Right hindlimb (tissue), 1 donor: ENCODE measurements at places on chromosomes 1 and 21.

GRCh38 chr1:54126271-54126815 is 26.5 kb downstream of the CDCP2 start:
- no peak for DNase-seq

GRCh38 chr1:33718186-33718585 is 145.7 kb upstream of the HMGB4 start:
- DNase-seq, result no peak

DNA sequence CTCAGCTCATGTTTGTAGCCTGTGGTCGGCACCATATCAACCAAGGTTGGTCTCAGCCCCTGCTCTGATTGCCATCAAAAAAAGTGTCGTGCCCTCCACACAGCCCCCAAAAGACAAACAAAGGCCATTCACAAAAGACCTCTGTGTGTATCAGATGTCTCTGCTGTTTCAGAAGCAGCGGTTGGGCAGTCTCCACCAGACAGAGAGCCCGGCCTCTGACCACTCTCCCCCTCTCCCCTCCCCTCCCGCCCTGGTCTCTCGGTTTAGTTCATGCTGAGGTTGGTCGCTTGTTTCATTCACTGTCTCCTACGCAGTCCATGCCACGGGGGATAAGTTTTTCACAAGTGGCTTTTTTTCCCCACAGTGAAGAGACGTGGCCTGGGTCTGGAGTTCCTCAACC is 27.1 kb downstream of the ACTA1 start:
- DNase-seq, result peak; percentile 35

- no peak for DNase-seq
Observed at GRCh38 chr1:197690074-197690473, 85.2 kb downstream of the DENND1B start.

GRCh38 chr1:115411371-115412063 is 73.5 kb upstream of the NGF start:
- DNase-seq, result no peak

DNA sequence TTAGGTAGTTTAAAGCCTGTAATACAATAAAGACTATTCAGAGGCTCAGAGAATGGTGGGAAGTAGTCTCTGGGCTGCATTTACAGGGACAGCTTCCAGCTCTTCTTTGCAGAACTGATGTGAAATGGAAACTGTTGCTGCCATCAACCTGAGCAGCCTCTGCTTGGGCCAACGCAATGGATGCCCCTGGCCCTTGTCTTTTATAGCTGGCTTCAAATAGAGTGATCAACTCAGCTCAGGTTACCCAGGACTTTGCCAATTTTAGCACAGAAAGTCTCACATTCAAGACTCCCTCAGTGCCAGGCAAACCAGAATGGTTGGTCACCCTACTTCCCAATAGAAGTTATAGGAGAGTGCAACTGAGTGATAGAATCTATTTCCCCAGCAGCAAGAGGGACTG is 18.1 kb upstream of the GALNT2 start:
- DNase-seq, result no peak

DNA sequence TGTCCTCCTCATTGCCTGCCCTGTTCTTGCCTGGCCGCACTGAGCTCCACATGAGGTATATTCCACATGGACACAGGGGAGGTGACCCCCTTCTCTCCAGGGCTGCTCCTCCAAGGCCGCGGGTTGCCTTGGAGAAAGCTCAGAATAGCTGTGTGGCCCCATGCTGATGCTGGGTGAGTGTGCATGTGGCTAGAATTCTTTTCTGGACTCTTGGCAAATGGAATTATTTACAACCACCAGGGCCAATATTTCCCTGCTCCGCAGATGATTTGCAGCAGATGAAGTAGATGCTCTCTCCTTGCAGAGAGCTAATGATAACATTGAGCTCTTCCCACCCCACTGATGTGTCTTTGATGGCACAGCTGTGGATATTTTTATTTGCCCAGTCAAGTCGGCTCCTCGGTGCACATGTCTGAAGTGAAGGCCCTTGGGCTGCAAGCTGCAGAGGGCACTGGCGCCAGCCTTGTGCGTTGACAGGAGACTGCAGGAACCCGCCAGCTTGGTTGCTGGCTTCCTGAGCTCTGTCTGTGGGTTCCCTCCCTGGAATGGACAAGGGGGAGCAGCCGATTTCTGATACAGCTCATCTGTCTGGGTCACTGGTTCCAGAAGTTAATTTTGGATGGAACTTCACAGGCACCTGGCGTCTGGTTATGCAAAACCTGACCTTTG is 404.7 kb upstream of the VAMP3 start:
- no peak for DNase-seq

DNA sequence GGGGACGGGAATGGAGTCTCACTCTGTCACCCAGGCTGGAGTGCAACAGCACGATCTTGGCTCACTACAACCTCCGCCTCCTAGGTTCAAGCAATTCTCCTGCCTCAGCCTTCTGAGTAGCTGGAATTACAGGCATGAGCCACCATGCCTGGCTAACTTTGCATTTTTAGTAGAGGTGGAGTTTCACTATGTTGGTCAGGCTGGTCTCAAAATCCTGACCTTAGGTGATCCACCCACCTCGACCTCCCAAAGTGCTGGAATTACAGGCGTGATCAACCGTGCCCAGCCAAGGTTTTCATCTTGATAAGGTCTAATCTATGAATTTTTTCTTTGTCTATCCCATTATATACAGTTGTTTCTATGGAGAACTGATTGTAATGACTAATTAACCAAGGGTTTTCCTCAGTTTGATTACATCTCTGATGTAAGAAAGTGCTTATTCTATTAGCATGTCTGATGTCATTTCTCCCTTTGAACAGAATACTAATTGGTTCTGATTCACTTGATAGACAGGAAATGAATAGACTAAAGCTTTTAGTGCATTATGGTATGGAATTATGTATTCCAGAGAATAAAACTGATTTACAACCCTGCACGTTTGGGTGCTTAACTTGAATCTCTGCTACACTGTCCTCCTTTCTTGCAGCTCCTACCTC is 11.9 kb downstream of the PACC1 start:
- DNase-seq, result no peak

DNA sequence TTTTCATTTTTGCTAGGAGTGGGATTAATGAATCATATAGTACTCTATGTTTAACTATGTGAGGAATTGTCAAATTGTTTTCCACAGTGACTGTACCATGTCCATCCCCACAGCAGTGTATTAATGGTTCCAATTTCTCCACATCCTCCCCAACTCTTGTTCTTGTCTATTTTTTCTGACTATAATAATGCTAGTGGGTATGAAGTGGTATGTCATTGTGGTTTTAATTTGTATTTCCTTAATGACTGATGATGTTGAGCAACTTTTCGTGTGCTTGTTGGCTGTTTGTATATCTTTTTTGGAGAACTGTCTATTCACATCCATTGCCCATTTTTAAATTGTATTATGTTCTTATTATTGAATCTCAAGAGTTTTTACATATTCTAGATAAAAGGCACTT is 10.0 kb upstream of the KPRP start:
- DNase-seq, result no peak

GRCh38 chr1:235075048-235075776 is 53.4 kb downstream of the TOMM20 start:
- DNase-seq, result peak; percentile 70

DNA sequence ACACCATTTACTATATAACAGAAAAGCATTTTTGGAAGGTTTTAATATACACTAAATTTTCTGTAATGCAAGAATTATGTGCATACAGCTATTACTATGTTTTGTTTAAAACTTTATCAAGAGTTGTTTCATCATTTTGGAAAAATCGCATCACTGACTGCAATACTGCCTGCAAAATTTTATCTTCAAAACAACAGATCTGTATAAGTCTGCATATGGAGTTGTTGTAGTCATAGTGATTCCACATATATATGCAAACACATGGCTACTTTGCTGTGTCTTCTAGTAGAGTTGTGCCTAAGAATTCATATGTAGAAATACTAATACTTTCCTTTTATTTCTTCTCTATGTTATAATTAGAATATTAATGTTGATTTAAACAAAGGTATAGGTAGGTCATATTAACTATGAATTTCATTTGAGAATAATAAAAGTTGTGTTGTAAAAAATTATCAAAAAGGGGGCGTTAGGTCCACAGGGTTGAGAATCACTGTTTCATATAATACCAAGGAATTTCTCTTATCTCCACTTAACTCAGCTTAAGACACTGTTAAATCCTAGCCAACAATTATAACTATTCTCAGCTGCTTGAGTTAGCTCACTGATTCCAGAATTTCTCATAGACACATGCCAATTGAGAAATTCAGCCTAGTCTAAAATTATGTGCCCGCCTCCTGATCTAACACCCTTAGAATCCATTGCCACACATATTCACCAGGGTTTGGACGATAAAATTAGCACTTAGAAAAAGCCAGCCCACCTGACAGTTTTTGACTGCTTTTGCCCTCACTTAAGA is 22.9 kb upstream of the LAMC1 start:
- no peak for DNase-seq

DNA sequence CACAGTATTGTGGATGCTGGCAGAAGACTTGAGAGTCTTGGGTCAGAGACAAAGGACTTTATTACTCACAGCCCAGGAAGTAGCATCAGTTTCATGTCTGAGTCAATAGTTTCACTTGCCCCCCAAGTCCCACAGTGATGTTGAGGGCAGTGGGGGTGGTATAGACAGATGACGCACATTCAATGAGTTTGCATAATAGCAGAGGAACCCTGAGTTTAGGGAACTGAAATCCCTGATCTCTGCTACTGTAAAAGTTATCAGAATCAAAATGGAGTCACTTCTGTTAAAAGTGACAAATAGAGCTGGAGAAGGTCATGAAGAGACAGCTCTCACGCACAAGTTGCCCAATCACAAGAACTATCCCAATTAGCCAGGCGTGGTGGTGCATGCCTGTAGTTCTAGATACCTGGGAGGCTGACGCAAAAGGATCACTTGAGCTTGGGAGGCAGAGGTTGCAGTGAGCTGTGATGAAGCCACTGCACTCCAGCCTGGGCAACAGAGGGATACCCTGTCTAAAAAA is 11.5 kb upstream of the HCRTR1 start:
- DNase-seq, result no peak

DNA sequence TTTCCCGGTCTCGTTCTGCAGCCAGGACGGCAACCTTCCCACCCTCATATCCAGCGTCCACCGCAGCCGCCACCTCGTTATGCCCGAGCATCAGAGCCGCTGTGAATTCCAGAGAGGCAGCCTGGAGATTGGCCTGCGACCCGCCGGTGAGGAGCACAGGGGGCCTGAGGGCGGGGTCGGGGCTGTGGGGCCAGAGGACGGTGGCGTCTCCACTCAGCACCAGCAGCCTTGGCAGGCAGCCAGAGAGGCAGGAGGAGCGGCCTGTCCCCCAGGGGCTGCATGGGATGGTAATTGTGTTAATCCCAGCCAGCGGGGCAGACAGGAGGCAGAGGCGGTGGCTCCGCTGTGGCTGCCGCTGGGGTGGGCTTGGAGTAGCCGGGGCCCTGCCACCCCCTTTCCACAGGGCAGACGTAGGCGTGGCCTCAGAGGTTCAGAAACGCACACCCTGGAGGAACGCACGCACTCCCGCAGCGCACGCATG is 12.1 kb downstream of the SAMD11 start:
- DNase-seq, result peak; percentile 65

- DNase-seq, result no peak
Observed at GRCh38 chr1:217535601-217536377, 95.1 kb downstream of the GPATCH2 start.

DNA sequence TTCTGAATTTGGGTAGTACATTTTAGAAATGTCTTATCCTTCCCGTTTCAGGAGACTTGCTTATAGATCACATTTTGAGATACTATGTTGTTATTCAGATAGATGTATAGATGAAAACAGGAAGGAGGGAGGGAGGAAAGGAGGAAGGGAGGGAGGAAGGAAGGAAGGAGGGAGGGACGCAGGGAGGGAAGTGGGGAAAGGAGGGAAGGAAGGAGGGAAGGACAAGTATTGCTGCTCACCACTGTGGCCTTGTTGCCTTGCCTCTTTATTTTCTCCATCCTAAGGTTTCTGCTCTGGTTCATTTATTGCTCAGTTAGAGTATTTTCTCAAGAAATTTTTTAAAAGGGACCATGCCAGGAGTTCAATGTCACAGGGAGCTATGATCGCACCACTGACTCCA is 134.3 kb downstream of the LTN1 start:
- no peak for DNase-seq

GRCh38 chr1:209062863-209063262 is 520.7 kb upstream of the CAMK1G start:
- DNase-seq, result no peak
